IMR-90 (cell line): ENCODE measurements at places on chromosomes 11 and 22. TPM values are rescaled to one million over a fixed set of nuclear protein-coding genes. Genes with fewer than 3 reads are reported as not detected.

The PYGM gene
- under 0.01 and 0.18 TPM in 2 replicates for total RNA-seq

The RIMBP3B gene
- 0.18 and 0.28 TPM in 2 replicates for total RNA-seq

The PRRG4 gene
- not detected in 2 replicates for total RNA-seq

The IPO7 gene
- 110 and 124 TPM in 2 replicates for total RNA-seq

The ZNRF3 gene
- total RNA-seq: 1.4 TPM in 2 replicates

The SCGB1D2 gene
- total RNA-seq: not detected in 2 replicates

The TMEM80 gene
- 5.0 and 5.6 TPM in 2 replicates for total RNA-seq

The TAGLN gene
- total RNA-seq: 1,558 and 2,558 TPM in 2 replicates
